PC-3 (cell line): ENCODE measurements at places on chromosomes 13 and 19.

- peak; percentile 44 for DNase-seq
- no peaks in the 10 kb centered on the region for H3K36me3 ChIP-seq
- H3K4me3 ChIP-seq = no peak overlapping the region
- peaks cover 26% of the 10 kb centered on the region for H3K4me1 ChIP-seq
Observed at GRCh38 chr13:97308735-97309429, 86.7 kb downstream of the MBNL2 start.

GRCh38 chr19:50317115-50317514, 12.1 kb downstream of the KCNC3 start:
- no peak overlapping the region for H3K4me3 ChIP-seq
- H3K27ac ChIP-seq = no peak overlapping the region
- H3K4me1 ChIP-seq = peaks cover 4% of the 10 kb centered on the region
- DNase-seq = no peak
- no peaks in the 10 kb centered on the region for H3K36me3 ChIP-seq

- peaks cover 5% of the 10 kb centered on the region for H3K4me1 ChIP-seq
- peak overlapping the region; percentile 14; the same call in 1 of the 2 replicates for H3K27ac ChIP-seq
- peak; percentile 80 for DNase-seq
Observed at GRCh38 chr13:112931028-112931934, 37.7 kb upstream of the MCF2L start.

GRCh38 chr19:50772476-50772875, 2.2 kb downstream of the GPR32 start:
- H3K27me3 ChIP-seq = peaks cover 23% of the 10 kb centered on the region
- H3K27ac ChIP-seq = no peak overlapping the region
- DNase-seq = peak; percentile 39
- no peak overlapping the region for H3K4me3 ChIP-seq
- H3K36me3 ChIP-seq = no peaks in the 10 kb centered on the region

GRCh38 chr13:100542826-100543156, 45.8 kb downstream of the GGACT start:
- no peaks in the 10 kb centered on the region for H3K4me1 ChIP-seq
- H3K4me3 ChIP-seq = no peak overlapping the region
- H3K36me3 ChIP-seq = no peaks in the 10 kb centered on the region

GRCh38 chr19:55520691-55521292, 16.1 kb downstream of the SBK2 start:
- no peak overlapping the region for H3K4me3 ChIP-seq
- H3K27me3 ChIP-seq = no peaks in the 10 kb centered on the region
- peaks cover 10% of the 10 kb centered on the region; the same call in 1 of the 2 replicates for H3K4me1 ChIP-seq
- DNase-seq = no peak
- H3K27ac ChIP-seq = peak overlapping the region; percentile 54
- no peaks in the 10 kb centered on the region for H3K36me3 ChIP-seq

- DNase-seq = no peak
- H3K27me3 ChIP-seq = peaks cover 46% of the 10 kb centered on the region
- H3K4me1 ChIP-seq = no peaks in the 10 kb centered on the region
- H3K4me3 ChIP-seq = no peak overlapping the region
- no peak overlapping the region for H3K27ac ChIP-seq
Observed at GRCh38 chr19:55882626-55883025, 46.3 kb downstream of the NLRP4 start.

DNA sequence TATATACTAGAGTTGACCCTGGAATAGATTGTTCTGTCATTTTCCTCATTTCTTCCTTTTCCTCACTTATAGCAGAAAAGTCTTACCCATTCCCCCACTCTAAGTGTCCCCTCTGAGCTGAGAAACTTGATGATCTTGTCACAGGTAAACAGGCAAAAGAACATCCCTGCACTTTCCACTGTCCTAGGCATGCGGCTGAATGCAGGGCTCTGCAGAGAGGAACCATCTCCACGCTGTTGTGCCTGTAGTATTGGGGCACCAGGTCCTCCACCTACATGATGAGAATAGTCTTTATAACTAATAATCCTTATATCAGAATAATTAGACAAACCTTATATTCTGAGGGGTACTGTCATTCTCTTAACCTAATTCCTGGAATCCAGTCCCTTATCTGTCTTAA, 211.3 kb downstream of the RBM26 start:
- H3K27me3 ChIP-seq = peaks cover 18% of the 10 kb centered on the region
- H3K4me1 ChIP-seq = no peaks in the 10 kb centered on the region
- no peaks in the 10 kb centered on the region for H3K36me3 ChIP-seq
- no peak overlapping the region for H3K27ac ChIP-seq

DNA sequence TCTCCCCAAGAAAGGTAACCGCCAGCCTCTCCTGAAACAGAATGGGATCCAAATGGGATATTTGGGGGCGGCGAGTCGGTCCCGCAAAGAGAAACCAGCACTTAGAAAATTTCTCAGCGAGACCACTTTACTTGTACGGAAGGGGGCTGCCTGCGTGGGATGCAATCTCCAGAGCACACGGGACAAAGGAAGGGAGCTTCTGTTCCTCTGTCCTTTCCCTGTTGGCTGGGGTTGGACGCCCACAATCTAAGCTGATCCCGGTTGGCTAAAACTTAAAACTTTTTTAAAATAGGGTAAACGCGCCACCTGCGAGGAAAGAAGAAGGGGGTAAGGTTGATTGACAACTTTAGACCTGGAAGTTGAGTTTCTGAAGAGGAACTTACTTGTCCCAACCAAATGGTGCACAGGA, 826 bp upstream of the BSG start:
- H3K4me1 ChIP-seq = peaks cover 15% of the 10 kb centered on the region
- no peaks in the 10 kb centered on the region for H3K27me3 ChIP-seq
- peak overlapping the region; percentile 44 for H3K27ac ChIP-seq
- H3K4me3 ChIP-seq = peak overlapping the region; percentile 72
- no peaks in the 10 kb centered on the region for H3K36me3 ChIP-seq

DNA sequence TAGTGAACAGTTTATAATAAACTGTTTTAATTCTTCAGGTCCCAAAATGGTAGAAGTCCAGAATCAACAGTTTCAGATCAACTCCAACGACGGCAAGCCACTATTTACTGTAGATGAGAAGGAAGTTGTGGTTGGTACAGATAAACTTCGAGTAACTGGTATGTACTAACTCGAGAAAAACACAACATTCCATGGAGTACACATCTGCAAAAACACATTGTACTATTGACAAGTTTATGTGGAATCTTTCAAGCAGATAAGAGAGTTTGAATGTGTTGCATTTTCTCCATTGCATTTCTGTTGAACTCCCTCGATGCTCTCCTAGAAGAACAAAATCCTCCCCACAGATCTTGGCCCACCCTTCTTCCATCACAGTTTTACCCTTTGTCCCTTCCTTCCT, 98.5 kb downstream of the SGCG start:
- no peak overlapping the region for H3K4me3 ChIP-seq
- DNase-seq = no peak
- no peak overlapping the region for H3K27ac ChIP-seq
- no peaks in the 10 kb centered on the region for H3K4me1 ChIP-seq
- 0 out of 2 replicates have a peak, but pooled peaks cover 4% of the 10 kb centered on the region for H3K27me3 ChIP-seq

DNA sequence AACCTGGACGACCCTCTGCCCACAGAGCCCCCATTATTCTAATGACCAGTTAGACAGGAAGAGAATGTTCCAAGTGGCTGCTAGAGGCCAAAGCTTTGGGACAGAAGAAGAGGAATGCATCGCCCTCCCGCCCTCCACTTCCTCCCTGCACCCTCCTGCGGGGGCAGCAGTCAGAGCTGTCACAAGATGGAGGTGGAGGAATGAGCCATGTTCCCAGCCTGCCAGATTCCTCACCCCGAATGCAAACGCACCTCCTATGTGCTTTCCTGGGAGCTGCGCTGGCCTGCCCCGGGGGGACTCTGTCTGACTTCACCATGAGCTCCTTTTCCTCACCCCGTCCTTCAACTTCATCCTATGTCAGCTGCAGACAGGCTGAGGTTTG, 1.7 kb downstream of the YJEFN3 start:
- no peak overlapping the region for H3K27ac ChIP-seq
- H3K36me3 ChIP-seq = peaks cover 7% of the 10 kb centered on the region; the same call in 1 of the 2 replicates
- no peaks in the 10 kb centered on the region for H3K27me3 ChIP-seq
- H3K4me3 ChIP-seq = no peak overlapping the region
- DNase-seq = no peak
- no peaks in the 10 kb centered on the region for H3K4me1 ChIP-seq

GRCh38 chr19:38559428-38560401, 58.0 kb downstream of the MAP4K1 start:
- H3K27me3 ChIP-seq = no peaks in the 10 kb centered on the region
- H3K4me1 ChIP-seq = no peaks in the 10 kb centered on the region
- no peak overlapping the region for H3K4me3 ChIP-seq
- no peak overlapping the region for H3K27ac ChIP-seq

GRCh38 chr19:16148443-16149229, 5.2 kb downstream of the HSH2D start:
- DNase-seq = no peak
- H3K27me3 ChIP-seq = no peaks in the 10 kb centered on the region
- no peak overlapping the region for H3K27ac ChIP-seq
- H3K4me3 ChIP-seq = no peak overlapping the region
- peaks cover 3% of the 10 kb centered on the region; the same call in 1 of the 2 replicates for H3K36me3 ChIP-seq

GRCh38 chr19:27736225-27736624, 1476.7 kb downstream of the UQCRFS1 start:
- H3K4me1 ChIP-seq = no peaks in the 10 kb centered on the region
- DNase-seq = no peak
- H3K36me3 ChIP-seq = no peaks in the 10 kb centered on the region; the same call in 1 of the 2 replicates
- no peak overlapping the region for H3K27ac ChIP-seq

DNA sequence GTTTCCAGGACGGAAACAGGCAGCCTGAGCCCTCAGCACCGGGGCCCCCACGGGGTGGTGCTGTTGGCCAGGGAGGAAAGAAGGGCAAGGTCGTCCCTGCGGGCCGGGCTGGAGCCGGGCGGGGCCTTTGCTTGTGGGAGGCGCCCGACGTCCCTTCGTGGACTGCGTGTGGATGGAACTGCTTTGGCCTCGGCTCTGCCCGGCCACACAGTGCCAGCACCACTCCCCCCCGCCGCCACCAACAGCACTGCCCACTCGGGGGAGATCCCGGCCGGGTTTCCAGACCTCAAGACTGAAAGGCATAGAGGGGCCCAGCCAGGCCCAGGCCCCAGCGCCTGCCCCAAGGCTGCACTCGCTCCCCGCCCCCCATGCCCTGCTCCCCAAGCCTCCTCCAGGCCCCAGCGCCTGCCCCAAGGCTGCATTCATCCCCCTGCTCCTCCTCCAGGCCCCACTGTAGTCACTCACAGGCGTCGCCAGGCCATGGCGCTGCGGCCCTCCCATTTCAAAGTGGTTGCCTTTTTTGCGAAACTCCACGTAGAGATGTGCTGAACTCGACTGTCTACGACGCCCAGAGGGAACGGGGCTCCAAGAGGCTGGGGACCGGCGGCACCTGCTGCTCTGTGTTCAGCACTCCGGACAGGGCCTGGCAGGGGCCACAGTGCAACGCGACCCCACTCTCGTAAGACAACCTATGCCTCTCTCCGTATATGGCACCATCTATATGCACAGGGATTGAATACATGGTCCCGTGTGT, 22.5 kb downstream of the C13orf46 start:
- H3K36me3 ChIP-seq = no peaks in the 10 kb centered on the region
- H3K4me3 ChIP-seq = no peak overlapping the region
- DNase-seq = peak; percentile 85
- no peak overlapping the region for H3K27ac ChIP-seq
- H3K4me1 ChIP-seq = no peaks in the 10 kb centered on the region
- H3K27me3 ChIP-seq = no peaks in the 10 kb centered on the region

- H3K27me3 ChIP-seq = no peaks in the 10 kb centered on the region
- DNase-seq = no peak
- H3K36me3 ChIP-seq = no peaks in the 10 kb centered on the region
- no peaks in the 10 kb centered on the region for H3K4me1 ChIP-seq
Observed at GRCh38 chr13:35947315-35947714, 183.9 kb downstream of the DCLK1 start.

DNA sequence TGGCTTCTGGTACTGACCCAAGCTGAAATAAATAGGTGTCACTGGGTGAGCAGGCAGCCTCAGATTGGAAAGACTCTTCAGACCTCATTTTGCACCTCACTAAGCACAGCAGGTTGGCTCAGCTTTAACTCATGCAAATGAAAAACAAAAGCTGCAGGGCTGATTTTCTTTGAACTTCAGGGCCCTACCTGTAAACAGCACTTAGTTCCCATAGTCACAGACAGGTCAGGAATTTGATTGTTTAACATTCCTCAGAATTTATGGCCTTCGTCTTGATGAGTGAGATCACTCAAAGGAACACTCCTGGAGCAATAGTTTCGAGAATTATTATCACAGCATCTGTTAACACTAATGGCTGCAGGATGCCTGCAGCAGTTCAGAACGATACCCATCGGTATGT, 718.5 kb downstream of the EFNB2 start:
- H3K36me3 ChIP-seq = no peaks in the 10 kb centered on the region
- H3K27ac ChIP-seq = no peak overlapping the region
- peaks cover 10% of the 10 kb centered on the region; the same call in 1 of the 2 replicates for H3K4me1 ChIP-seq
- DNase-seq = peak; percentile 38
- H3K27me3 ChIP-seq = no peaks in the 10 kb centered on the region
- H3K4me3 ChIP-seq = no peak overlapping the region

- peaks cover 21% of the 10 kb centered on the region for H3K4me1 ChIP-seq
- H3K27ac ChIP-seq = no peak overlapping the region
- no peak for DNase-seq
- no peaks in the 10 kb centered on the region for H3K27me3 ChIP-seq
- H3K4me3 ChIP-seq = no peak overlapping the region
Observed at GRCh38 chr13:40668335-40668734, 1.9 kb upstream of the FOXO1 start.

- no peak for DNase-seq
- no peak overlapping the region for H3K27ac ChIP-seq
- H3K36me3 ChIP-seq = no peaks in the 10 kb centered on the region
- H3K27me3 ChIP-seq = no peaks in the 10 kb centered on the region
- H3K4me1 ChIP-seq = no peaks in the 10 kb centered on the region
Observed at GRCh38 chr13:64130171-64130570, 2714.5 kb upstream of the PCDH20 start.

DNA sequence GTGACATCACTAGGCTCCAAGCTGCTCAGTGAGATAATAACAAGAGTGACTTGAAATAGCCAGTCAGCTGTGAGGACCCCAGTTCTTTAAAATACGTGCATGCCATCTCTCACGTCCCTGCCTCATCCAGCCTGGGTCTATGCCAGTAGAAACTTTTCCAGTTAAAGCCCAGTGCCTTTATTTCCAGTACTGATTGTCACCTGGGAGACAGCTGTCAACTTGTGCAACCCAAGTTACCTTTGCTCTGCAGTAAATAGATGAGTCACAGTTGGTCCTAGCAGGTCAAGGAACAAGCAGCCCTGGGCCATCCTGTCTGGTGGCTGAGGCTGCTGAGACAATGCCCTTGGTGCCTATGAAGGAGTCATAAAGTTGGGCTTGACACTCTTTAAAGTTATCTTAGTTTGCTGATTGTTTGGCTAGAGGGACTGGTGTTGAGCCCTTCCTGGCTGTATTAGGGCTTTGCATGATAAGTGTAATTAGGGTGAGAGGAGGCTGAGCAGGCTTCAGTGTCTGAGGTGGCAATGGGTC, 228.7 kb downstream of the LACC1 start:
- DNase-seq = peak; percentile 74
- H3K4me1 ChIP-seq = peaks cover 28% of the 10 kb centered on the region
- H3K36me3 ChIP-seq = no peaks in the 10 kb centered on the region
- peak overlapping the region; percentile 70 for H3K27ac ChIP-seq

DNA sequence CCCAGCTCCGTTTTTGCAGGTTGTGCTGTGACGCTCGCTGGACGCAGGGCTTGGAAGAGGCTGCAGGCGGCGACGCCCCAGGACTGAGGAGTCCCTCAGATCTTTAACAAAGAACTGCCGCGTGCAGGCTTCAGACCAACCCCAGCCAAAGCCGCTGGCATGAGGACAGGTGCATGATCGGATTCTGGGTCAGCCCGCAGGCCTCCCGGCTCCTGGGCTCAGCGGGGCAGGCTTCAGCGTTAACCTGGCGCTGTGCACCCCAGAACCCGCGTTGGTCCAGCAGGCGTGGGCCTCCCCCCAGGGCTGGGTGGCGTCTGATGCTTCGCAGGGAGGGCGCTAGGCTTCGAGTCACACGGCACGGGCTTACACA, 920 bp upstream of the TIMM13 start:
- H3K4me1 ChIP-seq = peaks cover 12% of the 10 kb centered on the region; the same call in 1 of the 2 replicates
- peaks cover 11% of the 10 kb centered on the region; the same call in 1 of the 2 replicates for H3K36me3 ChIP-seq
- no peak for DNase-seq
